SW 1271 (cell line): ENCODE measurements at places on chromosomes 11 and 22.
A peak's percentile ranks its signal among the peaks of the same experiment; 100 is the strongest.

- DNase-seq: no peak
Observed at GRCh38 chr11:105548359-105548758, 61.5 kb upstream of the GRIA4 start.

GRCh38 chr11:64659417-64660144, 63.4 kb downstream of the NRXN2 start:
- peak; percentile 41 for DNase-seq

DNA sequence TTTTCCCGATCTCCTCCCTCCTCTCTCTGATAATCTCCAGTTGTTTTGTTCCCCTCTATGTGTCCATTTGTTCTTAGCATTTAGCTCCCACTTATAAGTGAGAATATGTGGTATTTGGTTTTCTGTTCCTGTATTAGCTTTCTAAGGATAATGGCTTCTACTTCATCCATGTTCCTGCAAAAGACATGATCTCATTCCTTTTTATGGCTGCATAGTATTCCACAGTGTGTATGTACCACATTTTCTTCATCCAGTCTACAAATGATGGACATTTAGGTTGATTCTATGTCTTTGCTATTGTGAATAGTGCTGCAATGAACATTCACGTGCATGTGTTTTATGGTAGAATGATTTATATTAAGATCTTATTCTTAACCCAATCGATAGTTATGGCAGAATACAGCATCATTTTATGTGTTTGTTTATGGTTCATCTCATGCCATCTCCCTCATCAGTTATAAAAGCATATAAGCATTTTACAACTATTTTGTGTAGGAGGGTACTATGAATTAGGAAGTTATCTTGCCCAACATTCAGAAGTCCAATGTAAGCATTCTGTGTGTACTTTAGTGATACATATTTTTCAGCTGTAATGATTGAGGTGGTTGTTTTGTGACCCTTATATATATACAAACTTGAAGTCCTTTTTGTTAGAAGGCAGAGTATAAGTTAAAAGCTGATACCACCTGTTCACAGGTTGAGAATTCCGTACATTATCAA, 3.2 kb downstream of the MS4A3 start:
- DNase-seq: no peak

- DNase-seq: no peak
Observed at GRCh38 chr22:26663374-26663923, 6.1 kb downstream of the MIAT start.

- DNase-seq: no peak
Observed at GRCh38 chr11:17554487-17554886, 7.4 kb downstream of the OTOG start.

DNA sequence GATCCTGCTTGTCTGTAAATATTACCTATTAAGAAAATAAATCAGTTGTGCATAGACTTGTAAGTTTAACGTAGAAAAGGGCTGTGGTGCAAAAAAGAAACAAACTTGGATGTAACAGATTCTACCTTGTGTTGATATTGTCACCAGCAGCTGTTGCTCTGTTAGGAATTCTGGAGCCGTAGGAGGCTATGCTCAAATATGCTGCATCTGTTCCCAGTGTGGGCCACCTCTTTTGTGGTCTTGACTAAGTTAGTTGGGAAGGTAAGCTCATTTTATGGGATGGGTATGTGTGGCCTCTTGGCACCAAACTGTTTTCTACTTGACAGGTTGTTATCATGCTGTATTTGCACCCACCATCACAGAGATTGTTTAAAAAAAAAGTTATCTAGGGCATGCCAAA, 29.4 kb upstream of the RAG2 start:
- no peak for DNase-seq

GRCh38 chr11:72673284-72673942, 809 bp downstream of the PDE2A start:
- no peak for DNase-seq

DNA sequence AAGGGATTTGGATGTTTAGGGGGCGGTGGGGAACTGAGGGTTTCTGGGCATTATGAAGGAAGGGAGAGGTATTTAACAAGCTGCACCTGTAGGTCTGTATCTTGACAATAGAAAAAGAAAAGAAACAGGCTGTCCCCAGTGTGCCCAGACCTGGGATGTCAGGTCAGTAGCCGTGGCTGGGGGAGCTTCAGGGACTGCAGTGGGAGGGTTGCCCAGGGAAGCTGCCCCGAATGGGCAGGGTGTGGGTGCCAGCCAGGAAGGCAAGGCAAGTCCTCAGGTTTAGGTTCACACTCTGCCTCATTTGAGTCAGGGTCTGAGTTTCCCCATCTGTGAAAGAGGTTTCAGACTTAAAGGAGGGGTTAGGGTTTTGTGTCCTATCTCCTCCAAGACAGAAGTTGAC, 1.5 kb downstream of the INPP5J start:
- DNase-seq: no peak

- no peak for DNase-seq
Observed at GRCh38 chr22:40482391-40482790, 112.0 kb downstream of the SGSM3 start.

- no peak for DNase-seq
Observed at GRCh38 chr11:75269896-75270295, 29.3 kb downstream of the TPBGL start.

- no peak for DNase-seq
Observed at GRCh38 chr11:109306322-109306721, 115.7 kb upstream of the C11orf87 start.

- no peak for DNase-seq
Observed at GRCh38 chr22:26629988-26630761, 8.4 kb downstream of the CRYBA4 start.

- DNase-seq: no peak
Observed at GRCh38 chr11:47991894-47992293, 11.5 kb downstream of the PTPRJ start.

GRCh38 chr11:8720868-8721608, 38.4 kb downstream of the RPL27A start:
- DNase-seq: no peak

GRCh38 chr22:36550701-36551495, 21.9 kb upstream of the EIF3D start:
- no peak for DNase-seq

GRCh38 chr11:39965701-39966100, 1493.8 kb downstream of the LRRC4C start:
- DNase-seq: no peak

GRCh38 chr11:18972336-18972735, 33.1 kb upstream of the MRGPRX1 start:
- DNase-seq: no peak

GRCh38 chr11:77677138-77677537, 39.5 kb upstream of the CLNS1A start:
- no peak for DNase-seq

GRCh38 chr11:75955443-75955842, 140.4 kb downstream of the UVRAG start:
- DNase-seq: no peak

DNA sequence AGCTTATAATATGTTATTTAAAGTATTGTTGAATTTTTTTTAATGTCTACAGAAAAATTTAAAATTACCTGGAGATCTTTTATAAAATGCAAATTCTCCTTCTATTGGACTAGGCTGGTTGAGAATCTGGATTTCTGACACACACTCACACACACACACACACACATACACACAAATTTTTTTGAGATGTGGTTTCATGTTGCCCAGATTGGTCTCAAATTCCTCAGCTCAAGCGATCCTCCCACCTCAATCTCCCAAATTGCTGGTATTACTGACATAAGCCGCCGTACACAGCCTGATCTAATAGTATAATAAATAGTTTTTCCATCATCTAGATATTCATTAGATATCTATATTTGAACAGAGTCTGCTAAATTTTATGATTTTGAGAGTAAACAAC, 4.5 kb upstream of the RFPL1 start:
- no peak for DNase-seq

DNA sequence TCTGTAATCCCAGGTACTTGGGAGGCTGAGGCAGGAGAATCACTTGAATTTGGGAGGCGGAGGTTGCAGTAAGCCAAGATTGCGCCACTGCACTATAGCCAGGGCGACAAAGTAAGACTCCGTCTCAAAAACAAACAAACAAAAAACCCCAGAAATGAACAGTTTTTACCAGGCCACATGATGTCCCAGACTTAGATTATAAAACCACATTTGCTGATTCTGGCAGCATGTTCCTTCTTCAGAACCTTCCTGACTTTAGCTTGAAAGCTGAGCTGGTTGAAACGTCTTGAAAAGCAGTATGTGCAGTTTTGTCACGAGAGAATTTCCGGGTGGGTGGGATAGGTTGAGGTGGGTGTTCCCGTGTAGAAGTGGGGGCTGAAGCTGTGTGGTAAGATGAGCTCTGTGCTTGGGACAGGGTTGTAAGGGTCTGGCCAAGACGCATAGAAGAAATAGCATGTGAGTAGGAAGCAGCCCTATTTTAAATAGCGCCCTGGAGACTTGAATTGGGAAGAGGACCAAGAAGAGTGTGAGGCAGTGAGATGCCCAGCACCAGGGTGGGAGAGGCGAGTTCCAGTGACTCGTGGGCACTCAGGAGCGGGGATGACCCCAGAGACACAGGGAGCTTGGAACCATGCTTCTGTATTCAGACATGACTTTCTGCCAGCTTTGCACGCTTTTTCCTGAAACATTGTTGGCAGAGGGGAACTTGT, 7.6 kb downstream of the AP2A2 start:
- DNase-seq: no peak

DNA sequence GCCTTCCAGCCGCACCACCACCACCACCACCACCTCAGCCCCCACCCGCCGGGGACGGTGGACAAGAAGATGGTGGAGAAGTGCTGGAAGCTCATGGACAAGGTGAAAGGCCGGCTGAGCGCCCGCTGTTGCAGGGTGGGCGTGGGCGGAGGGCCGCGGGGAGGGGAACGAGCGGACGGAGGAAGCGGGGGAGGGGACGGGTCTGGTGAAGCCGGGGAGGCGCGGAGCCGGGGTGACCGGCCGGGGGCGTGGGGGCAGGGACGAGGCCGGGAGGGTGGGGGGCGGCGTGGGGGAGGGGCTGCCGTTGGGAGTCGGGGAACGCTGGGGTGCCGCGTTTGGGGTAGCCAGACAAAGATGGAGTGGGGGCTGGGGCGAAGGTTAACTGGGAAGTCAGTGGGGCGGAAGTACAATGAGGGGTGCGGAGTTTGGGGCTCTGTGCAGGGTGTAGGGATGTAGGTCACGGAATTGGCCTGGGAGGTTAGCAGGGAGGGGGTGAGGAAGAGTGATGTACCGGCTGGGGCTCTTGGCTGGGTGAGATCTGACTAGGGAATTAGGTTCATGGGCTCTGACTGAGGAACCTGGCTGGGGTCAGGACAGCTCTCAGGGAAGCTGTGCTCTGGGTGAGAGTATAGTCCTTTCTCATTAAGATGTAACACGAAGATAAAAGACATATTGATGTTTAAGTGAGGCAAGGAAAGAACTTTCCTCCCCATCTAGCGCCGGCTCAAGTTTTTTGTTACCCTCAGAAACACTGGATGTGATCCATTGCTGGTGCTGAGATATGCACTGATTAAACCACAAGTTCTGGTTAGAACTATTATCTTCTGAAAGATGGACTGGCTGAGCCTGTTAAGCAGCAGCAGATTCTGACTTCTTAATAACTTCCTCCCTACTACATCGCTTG, 624 bp downstream of the CBL start:
- no peak for DNase-seq

DNA sequence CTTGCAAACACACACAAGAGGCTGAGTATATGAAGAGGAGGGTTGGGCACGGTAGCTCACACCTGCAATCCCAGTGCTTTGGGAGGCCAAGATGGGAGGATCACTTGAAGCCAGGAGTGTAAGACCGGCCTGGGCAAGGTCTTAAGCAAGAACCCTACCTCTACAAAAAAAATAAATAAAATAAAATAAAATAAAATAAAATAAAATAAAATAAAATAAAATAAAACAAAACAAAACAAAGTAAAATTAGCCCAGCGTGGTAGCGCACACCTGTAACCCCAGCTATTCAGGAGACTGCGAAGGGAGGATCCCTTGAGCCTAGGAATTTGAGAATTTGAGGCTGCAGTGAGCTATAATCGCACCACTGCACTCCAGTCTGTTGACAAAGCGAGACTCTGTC, 337.9 kb downstream of the SHANK2 start:
- DNase-seq: no peak

GRCh38 chr11:95076416-95076815, 9.7 kb downstream of the SRSF8 start:
- DNase-seq: no peak

- no peak for DNase-seq
Observed at GRCh38 chr11:11028017-11028692, 170.3 kb upstream of the ZBED5 start.

- no peak for DNase-seq
Observed at GRCh38 chr11:113725913-113726312, 19.8 kb upstream of the TMPRSS5 start.

- no peak for DNase-seq
Observed at GRCh38 chr11:37040921-37041320, 442.9 kb upstream of the RAG2 start.

DNA sequence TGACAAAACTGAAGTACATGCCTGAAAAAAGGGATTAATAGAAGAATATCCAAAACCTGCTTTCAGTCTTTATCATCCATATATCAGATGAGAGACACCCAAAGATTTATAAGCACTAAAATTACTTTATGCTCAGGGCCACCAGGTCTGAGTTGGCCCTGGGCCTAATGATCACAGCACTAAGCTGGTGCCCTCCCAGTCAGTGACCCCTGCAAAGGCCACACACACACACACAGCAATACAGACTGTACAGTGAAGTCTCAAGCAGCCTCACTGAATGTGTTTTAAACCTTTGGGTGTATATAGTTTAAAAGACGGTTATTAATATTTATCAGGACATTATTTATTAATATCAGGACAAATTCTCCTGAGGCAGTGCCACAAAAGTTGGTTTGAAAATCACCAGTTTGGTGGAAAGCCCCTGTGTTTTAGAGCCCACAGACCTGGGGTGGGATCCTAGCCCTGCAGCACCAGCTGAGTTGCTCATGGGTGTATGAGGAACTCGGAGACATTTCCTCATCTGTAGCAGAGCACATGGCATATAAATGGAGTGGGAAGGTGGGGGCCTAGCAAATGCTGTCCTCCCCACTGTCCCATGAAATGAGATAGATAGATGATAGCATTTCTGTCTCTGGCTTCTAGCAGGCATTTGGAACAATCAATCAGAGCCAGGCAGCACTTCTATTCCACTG, 48.4 kb upstream of the HORMAD2 start:
- DNase-seq: no peak

GRCh38 chr11:3055891-3056290, 1.3 kb downstream of the CARS1 start:
- DNase-seq: no peak
